ENCODE measurements at places on chromosomes 13 and 19. TPM values are rescaled to one million over a fixed set of nuclear protein-coding genes. Genes with fewer than 3 reads are reported as not detected.

MEDAG gene
- 0.88 TPM for total RNA-seq

ZNF799 gene
- 5.2 TPM for total RNA-seq

- no peak for DNase-seq
- H3K27me3 ChIP-seq = no peaks in the 10 kb centered on the region
- H3K4me1 ChIP-seq = no peaks in the 10 kb centered on the region
These were observed 10.3 kb upstream of the FUT5 start for GRCh38 chr19:5880604-5881078.

GRCh38 chr13:29771247-29771646 lies 79.2 kb downstream of the UBL3 start:
- DNase-seq = no peak
- no peaks in the 10 kb centered on the region for H3K27me3 ChIP-seq
- no peak overlapping the region for H3K4me3 ChIP-seq

DNA sequence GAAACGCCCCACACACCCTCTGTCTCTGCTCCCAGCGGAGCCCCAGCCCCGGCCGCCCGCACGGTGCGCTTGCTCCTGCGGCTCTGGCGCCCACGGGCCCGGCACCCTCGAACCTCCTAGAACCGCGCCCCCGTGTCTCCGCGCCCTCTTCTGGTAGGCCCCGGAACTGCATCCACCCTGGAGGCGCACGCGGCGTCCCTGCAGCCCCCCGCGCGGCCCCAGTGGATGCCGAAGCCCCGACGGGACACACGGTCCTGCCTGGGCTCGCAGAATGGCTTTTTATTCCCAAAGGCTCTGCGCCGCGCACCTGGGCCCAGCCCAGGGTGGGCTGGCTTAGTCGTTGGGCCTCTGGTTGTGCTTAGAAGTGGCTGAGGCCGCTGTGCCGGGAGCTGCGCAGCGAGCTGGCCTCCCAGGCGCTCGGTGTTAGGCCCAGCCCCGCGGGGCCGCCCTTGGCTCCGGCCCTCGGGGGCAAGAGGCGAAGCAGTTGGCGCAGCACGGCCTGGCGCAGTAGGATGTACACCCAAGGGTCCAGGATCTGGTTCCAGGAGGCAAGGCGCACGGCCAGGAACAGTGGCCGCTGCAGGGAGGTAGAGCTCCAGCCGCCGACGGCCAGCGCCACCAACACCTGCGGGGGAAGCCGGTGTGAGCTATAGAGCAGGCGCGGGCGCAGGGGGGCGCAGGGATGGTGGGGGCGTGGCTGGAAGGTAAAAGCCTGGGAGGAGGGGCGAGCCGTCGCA lies 2.8 kb downstream of the PTGER1 start:
- H3K27ac ChIP-seq = no peak overlapping the region
- H3K27me3 ChIP-seq = no peaks in the 10 kb centered on the region
- peaks cover 24% of the 10 kb centered on the region for H3K36me3 ChIP-seq
- H3K4me3 ChIP-seq = peak overlapping the region; percentile 57
- peak; percentile 86 for DNase-seq

EID2 gene
- 18.9 TPM for total RNA-seq

- H3K36me3 ChIP-seq = peaks cover 6% of the 10 kb centered on the region
- DNase-seq = no peak
- no peaks in the 10 kb centered on the region for H3K4me1 ChIP-seq
- no peak overlapping the region for H3K4me3 ChIP-seq
- H3K27ac ChIP-seq = no peak overlapping the region
These were observed 42.9 kb upstream of the F7 start for GRCh38 chr13:113062691-113063090.

- H3K4me3 ChIP-seq = peak overlapping the region; percentile 42
- peaks cover 4% of the 10 kb centered on the region for H3K4me1 ChIP-seq
- no peaks in the 10 kb centered on the region for H3K27me3 ChIP-seq
- peak; percentile 90 for DNase-seq
These were observed 2.5 kb upstream of the NR2F6 start for GRCh38 chr19:17248011-17248776.

- DNase-seq = no peak
- no peaks in the 10 kb centered on the region for H3K27me3 ChIP-seq
- no peak overlapping the region for H3K27ac ChIP-seq
- no peaks in the 10 kb centered on the region for H3K36me3 ChIP-seq
- H3K4me3 ChIP-seq = no peak overlapping the region
- no peaks in the 10 kb centered on the region for H3K4me1 ChIP-seq
These were observed 65.8 kb downstream of the GPC6 start for GRCh38 chr13:93292366-93292765.

- H3K27ac ChIP-seq = no peak overlapping the region
- peaks cover 5% of the 10 kb centered on the region for H3K4me1 ChIP-seq
- H3K36me3 ChIP-seq = no peaks in the 10 kb centered on the region
- no peak for DNase-seq
These were observed 2.8 kb downstream of the CHST8 start for GRCh38 chr19:33624586-33624985.

MYO1F gene
- 1.2 TPM for total RNA-seq

GRCh38 chr13:67443923-67444322 lies 213.8 kb upstream of the PCDH9 start:
- no peak overlapping the region for H3K27ac ChIP-seq
- DNase-seq = no peak
- H3K36me3 ChIP-seq = no peaks in the 10 kb centered on the region

ZNF850 gene
- total RNA-seq = 25.1 TPM

- no peak for DNase-seq
- no peaks in the 10 kb centered on the region for H3K4me1 ChIP-seq
- H3K27ac ChIP-seq = no peak overlapping the region
- no peaks in the 10 kb centered on the region for H3K36me3 ChIP-seq
- no peaks in the 10 kb centered on the region for H3K27me3 ChIP-seq
These were observed 279.3 kb downstream of the RBM26 start for GRCh38 chr13:79126706-79127105.

KLK3 gene
- not detected for total RNA-seq

FAM83E gene
- 9.5 TPM for total RNA-seq

ZIK1 gene
- total RNA-seq = 28.1 TPM

HSPB6 gene
- total RNA-seq = 0.37 TPM

- H3K27me3 ChIP-seq = no peaks in the 10 kb centered on the region
- no peaks in the 10 kb centered on the region for H3K36me3 ChIP-seq
- no peak for DNase-seq
- no peak overlapping the region for H3K4me3 ChIP-seq
These were observed 78.0 kb downstream of the STARD13 start for GRCh38 chr13:33207615-33207961.

GJB6 gene
- not detected for total RNA-seq

CEACAM8 gene
- not detected for total RNA-seq

TRPC4 gene
- 18.9 TPM for total RNA-seq

DNA sequence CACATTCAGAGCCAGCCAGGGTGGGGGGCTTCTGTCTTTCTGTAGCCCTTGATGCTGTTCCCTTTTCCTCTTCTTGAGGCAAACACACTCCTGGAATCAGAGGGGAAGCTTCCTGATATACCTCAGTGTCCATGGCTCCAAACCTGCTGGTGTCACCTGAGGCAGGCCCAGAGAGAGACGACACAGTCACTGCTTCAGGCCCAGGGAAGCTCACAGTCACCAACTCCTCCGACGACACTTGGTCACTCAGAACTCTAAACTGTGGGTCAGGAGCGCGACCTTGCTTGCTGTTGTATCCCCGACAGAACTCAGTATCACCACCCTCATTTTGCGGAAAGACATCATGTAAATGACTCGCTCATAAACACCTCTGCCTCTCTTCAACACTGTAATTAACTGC lies 1.1 kb downstream of the ATP13A1 start:
- DNase-seq = no peak
- peaks cover 6% of the 10 kb centered on the region for H3K4me1 ChIP-seq
- no peaks in the 10 kb centered on the region for H3K27me3 ChIP-seq
- no peak overlapping the region for H3K27ac ChIP-seq
- H3K4me3 ChIP-seq = peak overlapping the region; percentile 86
